ENCODE measurements at places on chromosomes 12 and 14.

DNA sequence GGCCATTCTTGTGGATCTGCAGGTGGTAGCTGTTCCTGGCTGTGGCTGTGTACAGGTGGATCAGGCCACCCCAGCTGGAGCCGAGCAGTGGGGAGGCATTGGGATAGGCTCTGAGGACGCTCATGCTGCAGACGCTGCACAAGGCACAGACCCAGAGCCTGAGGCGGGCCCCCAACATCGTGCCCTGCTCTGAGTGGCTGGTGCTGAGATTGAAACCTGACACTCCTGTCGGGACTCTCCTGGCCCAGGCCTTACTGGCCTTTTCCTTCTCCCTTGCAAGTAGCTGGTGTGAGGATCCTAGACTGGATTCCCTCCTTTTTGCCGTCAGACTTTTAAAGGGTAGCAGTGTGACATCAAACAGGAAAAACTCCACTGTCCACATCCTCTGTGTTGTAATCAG is at the start of gene FGF23:
Gene FGF23 (minus strand): TSS at position 308 of the 400 bp plus-strand sequence. CDS start 130 bp downstream, at position 178.
- DNase-seq = peak; percentile 57

DNA sequence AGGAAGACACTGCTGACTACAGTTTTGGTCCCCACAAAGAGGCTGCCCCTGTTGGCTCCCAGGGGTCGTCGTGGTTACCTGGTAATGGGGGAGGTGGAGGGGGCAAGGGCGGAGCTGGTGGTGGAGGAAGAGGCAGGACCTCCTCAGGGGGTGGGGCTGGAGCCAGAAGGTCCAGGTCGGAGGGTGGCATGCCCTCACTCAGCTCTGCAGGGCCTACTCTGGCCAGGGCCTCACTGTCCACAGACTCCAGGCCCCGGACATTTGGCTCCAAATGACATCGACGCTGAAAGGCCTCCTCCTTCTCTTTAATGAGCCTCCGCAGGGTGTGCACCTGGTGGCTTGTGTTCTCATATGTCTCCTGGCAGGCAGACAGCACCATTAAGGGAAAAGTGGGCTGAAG is 28.5 kb downstream of the PRPF40B start:
- no peak for DNase-seq

GRCh38 chr12:101714877-101715444 is 17.5 kb downstream of the CHPT1 start:
- no peak for DNase-seq

GRCh38 chr12:105369014-105369413 is 38.5 kb downstream of the C12orf75 start:
- DNase-seq = no peak

DNA sequence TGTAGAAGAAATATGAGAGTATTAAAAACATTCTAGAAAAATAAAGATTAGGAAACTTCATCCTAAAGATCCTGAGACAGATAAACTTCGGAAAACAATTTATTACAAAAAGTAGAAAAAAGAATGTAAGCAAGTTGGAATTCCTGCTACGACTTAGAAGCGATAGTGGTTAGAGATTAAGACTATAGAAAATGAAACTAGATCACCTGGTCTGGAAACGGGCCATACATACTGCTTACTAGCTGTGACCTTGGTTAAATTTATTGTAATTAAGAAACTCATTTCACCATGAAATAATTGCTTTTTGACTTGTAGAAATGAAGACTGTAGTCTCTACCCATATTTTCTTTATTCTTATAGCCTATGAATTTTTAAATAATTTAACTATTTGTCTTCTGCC is 614.1 kb downstream of the SLC16A7 start:
- peak; percentile 2 for DNase-seq

DNA sequence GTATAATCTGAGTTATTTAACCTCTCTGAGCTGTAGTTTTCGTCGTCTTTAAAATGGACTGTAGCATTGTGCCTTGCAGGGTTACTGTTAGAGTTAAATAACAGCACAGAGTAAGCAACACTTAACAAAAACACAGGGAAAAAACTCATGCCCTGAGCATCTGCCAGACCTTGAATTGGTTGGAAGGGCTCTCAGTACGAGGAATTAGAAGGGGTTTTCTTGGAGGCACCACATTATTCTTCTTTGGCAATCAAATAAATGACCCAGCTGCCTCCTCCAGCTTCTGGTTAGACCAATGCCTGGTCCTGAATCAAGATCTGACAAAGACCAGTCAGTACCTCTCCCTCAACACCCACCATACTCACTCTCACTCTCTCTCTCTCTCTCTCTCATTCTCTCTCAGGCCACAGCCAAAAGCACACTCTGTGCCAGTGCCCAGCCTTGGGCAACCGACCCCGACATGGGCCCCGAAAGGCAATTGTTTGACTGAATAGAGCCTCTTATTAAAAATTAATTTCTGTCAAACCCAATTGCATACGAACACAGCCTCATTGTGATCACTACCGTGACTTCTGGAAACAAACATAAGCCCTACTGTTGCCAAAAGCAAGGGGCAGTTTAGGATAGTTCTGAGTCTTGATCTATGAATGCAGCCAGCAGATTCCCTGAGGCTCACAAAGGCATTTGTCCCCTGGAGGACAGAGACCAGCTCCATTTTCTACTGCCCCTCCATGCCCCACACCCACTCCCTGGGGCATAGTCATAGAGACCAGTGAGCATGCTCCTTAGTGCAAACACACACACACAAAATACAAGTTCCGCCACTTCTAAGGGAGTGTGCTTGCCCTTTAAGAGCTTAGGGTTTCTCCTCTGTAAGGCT is 23.9 kb downstream of the DUSP6 start:
- DNase-seq = no peak

DNA sequence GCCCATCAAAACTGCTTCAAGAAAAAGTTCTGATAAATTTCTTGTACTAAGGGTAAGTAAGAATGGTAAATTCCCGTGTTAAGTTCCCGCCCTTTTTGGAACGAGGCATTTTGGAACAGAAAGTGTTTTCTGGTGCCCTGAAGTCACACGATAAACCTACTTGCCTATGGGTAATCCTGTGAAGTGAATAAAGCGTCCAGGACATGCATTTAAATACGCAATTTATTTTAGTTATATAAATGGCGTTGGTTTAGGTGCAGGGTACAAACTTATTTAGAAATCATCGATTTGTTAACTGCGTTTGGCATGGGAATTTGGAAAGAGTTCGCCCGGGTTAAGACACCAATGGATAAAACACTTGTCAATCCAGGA is 715 bp upstream of the RAP1B start:
- no peak for DNase-seq

DNA sequence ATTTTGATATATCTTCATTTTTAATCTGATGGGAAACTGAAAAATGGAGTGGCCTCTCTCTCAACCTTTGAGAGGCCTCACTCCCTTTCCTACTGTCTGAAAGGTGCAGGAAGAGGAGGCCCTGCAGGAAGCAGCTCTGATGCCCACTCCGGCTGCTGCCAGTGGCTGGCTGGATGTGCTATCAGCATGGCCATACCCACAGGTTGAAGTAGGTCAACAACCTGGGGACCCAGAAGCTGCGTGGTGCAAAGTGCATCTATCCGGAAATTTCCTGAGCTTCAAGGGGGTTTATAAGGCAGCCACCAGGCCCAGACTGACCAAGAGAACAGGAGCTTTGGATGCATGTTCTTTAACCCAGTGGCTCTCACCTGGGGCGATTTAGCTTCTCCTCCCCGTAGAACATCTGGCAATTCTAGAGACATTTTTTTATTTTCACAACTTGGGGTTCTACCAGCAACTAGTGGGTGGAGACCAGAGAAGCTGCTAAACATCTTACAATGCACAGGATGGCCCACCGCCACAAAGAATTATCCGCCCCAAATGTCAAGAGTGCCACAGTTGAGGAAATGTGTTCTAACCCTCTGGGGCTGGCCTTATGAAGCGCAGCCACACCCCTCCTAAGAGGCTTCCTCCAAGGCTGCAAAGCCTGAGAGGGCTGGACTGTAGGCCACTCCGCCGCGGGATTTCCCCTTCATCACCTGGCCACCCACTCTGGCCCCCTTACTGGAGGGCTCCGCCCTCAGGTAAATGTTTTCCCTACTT is 8.2 kb upstream of the BATF start:
- no peak for DNase-seq

- peak; percentile 64 for DNase-seq
Measured at GRCh38 chr14:21092273-21093011, 6.0 kb downstream of the ZNF219 start.

DNA sequence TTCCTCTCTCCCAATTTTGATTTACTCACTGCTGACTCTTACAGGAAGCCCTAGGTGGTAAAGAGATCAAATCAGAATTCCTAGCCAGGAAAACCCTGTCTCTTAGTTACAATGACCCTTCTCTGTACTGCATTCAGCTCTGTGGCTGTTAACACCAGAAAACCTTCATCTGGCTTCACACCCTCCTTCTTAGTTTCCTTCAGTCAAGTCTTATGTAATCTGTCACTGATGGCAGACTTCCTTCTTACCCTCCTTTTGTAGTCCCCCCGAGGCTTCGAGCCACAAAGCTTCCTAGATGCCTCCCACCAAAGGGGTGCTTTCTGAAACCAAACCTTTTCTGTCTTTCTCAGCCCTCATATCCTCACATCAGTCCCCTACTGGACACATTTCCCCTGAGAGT is 16.5 kb downstream of the NGDN start:
- no peak for DNase-seq

- no peak for DNase-seq
Measured at GRCh38 chr12:64411427-64411826, 7.2 kb downstream of the XPOT start.

GRCh38 chr14:21384494-21384851 is 654 bp upstream of the SUPT16H start:
- DNase-seq = no peak

GRCh38 chr14:61891810-61892209 is 129.6 kb downstream of the SNAPC1 start:
- no peak for DNase-seq

DNA sequence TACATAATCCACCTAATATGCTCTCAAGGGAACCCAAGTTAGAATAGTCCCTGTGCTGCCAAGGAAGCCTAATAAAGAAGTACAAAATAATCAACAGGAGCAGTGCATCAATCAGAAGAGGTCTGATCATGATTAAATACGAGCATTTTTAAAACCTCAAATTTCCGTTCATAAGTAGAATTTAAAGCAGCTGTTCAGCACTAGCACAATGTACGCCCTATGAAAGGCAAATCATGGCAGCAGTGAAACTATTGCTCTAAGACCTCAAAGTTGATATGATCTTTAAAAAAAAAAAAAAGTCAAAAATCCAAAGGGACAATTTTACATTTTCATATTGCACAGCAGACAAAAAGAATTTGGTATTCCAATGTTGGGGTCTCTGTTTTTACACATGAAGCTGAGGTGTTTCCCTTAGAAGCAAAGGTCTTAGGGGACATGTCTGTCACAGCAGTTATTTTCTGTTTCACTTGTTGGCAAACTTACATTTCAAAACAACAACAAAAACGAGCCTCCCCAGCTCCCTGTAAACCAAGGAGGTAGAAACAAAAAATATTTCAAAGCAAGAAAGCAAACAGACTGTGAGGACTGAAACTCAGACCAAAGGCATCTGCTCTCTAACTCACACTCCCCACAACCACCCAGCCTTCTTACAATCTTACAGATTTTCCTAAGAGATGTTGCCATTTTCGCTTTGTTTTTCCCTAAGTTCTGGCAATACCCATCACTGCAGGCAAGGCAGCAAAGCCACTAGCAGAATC is 28.2 kb downstream of the SOX5 start:
- DNase-seq = no peak

DNA sequence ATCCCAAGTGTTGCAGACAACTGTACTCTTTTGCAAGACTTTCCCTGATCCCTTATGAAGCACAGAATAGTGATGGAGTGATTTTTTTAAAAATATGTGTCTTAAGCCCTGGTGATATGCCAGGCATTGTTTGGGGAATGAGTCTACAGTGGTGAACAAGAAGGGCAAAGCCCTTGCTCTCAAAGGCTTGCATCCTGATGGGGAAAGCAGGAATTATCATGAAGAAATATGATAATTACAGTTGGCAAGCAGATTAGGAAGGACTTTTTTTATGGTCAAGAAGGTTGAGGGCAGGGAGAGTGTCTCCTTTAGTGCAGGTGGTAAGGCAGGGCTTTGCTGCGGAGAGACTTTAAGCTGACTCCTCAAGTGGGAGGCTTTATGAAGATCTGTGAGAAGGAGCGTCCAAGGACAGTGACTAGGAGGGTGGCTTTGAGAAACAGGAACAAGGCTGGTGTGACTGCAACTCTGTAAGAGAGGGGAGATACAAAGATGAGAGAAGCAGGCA is 100.2 kb downstream of the SYNE2 start:
- no peak for DNase-seq
